ENCODE measurements at places on chromosomes 4 and X.

- no peak for DNase-seq
These were observed 558.2 kb upstream of the DIPK2B start for GRCh38 chrX:45758738-45759397.

GRCh38 chr4:73406548-73406875 lies 2.4 kb downstream of the ALB start:
- no peak for DNase-seq

DNA sequence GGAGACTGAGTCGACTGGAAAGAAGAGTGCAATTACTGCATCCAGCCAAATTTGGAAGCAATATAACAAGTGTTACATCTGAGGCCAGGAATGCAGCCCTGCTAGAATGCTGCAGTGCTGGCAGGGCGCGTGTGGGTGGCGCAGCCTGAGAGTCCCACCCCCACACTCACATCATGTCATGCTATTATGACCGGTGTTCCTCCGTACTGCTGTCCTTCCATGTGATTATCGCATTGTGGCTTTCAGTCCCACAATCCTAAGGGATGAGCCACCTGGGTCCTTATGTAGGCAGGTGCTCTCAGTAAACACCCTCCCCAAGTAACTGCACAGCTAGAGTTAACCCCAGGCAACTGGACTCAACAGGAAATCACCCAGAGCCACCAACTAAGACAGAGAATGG lies 122.6 kb upstream of the CPEB2 start:
- DNase-seq = no peak

DNA sequence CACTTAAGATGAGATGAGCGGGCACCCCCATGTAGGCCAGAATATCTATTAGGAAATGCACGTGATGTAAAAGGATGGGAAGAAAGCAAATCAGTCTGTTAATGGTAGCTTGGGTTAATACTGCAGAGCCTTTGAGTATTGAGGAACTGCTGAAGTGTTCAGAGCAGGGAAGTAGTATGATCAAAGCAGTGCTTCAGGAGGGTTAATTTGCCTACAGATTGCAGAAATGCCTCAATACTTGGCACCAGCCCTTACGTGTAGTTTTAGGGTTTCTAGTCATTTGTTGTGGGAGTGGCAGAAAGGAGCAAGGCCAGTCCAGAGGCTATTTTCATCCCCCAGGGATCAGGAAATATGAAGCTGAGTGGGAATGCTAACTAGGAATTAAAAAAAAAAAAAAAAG lies 19.7 kb downstream of the ZFX start:
- DNase-seq = no peak

GRCh38 chr4:176236946-176237345 lies 32.1 kb downstream of the ASB5 start:
- no peak for DNase-seq

GRCh38 chrX:15594371-15594770 lies 6.4 kb downstream of the ACE2 start:
- DNase-seq = no peak

DNA sequence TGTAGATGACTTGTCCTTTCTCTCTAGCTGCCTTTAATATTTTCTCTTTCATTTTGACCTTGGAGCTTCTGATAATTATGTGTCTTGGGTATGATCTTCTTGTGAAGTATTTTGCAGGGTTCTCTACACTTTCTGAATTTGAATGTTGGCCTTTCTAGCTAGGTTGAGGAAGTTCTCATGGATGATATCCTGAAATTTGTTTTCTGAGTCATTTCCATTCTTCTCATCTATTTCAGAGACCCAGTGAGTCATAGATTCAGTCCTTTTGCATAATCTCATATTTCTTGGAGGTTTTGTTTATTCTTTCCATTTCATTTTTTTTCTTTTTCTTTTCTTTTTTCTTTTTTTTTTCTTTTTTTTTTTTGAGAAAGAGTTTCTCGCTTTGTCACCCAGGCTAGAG lies 585.7 kb upstream of the PABPC4L start:
- no peak for DNase-seq

- no peak for DNase-seq
These were observed 132.7 kb upstream of the MAP3K15 start for GRCh38 chrX:19647731-19648588.

DNA sequence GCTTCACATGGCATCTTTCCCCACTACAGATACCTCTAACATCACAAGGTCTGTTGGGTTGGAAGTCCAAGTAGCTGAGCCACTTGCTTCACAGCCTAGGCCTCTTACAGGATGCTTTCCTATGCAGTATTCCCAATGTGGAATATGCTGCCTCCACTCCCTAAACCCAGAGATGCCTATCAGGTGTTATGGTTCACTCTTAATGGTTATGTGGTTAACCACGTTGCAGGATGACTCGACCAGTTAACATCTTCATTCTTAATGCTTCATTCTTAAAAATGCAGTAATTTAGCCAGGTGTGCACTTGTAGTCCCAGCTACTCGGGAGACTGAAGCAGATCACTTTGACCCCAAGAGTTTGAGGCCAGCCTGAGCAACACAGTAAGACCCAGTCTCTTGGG lies 24.2 kb downstream of the HAUS3 start:
- no peak for DNase-seq

- no peak for DNase-seq
These were observed 560.9 kb downstream of the KCNIP4 start for GRCh38 chr4:21387683-21388082.

GRCh38 chr4:151302432-151302831 lies 23.0 kb downstream of the SH3D19 start:
- no peak for DNase-seq

DNA sequence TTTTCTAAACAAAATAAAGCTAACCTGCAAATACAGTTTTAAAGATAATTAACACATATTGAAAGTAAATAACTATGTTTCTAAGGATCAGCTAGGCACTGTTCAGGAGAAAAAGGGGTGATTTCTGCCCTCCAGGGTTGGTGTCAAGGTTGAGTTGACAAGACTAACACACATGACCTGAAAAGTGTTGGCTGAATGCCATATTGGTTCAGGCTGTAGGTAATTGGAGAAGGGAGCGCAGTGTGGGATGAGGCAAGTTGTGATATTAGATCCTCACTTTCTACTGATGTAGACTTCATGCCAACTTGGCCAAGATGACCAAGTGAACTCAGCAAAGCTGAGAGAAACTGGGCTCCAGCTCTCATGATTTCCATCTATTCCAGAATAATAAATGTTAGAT lies 42.2 kb downstream of the PPM1K start:
- DNase-seq = no peak

DNA sequence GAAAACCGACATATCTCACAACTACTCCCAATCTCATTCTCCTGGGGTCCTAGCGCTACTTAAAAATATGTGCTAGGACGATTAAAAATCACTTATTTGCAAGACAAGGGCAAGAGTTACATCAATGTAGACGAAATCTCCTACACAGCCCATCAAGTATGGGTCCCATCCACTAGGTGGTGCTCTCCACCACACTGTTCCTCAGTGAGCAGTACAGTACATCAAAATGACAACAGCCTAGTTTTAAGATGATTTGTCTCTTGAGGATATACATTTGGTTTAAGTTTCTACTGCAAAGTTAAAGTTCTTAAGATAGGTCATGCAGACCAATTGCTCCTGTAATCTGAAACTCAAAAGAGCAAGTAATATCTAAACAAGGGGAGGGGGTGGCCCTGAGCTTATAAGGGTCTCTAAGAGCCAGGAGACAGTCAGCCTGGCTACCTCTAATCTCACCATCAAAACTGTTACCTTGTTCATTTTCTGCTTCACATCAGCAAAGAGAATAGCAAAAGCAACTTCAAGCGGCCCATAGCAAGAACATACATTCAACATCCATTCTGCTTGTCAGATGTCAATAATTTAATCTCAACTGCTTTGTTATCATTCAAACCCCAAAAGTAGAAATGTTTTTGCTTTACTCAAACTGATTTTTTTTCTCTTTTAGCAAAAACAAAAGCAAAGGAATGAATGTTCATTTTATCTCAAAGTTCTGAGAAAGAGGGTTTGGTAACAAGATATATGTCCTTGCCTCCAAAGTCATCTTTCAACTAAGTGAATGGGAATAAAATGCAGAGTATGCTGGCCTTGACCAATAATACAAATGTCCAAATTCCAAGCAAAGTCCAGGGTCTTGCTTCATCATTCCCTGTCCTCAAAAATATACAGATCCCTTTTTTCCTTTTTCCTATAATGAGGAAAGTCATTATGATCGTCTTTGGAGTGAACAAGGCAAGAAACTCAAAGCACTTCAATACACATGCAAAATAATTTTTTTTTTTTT lies 53.1 kb downstream of the STX18 start:
- DNase-seq = peak; percentile 55

DNA sequence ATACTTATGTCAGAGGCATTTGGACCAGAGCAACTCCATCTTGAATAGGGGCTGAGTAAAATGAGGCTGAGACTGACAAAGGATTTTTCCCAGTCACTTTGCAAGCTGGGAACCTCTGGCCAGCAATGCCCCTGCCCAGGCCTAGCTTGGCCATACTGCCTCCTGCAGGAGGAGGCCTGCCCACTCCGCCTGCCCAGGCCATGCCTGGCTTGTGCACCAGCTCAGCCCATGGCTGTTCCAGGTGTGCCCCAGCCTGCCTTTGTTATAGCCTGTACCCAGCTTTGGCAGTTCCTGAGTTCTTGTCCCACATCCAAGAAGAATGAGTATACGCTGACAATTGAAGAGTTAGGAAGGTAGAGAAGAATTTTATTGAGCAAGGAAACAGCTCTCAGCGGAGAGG lies 176.1 kb downstream of the AASDH start:
- no peak for DNase-seq

GRCh38 chr4:175758050-175759024 lies 53.7 kb downstream of the GPM6A start:
- no peak for DNase-seq

DNA sequence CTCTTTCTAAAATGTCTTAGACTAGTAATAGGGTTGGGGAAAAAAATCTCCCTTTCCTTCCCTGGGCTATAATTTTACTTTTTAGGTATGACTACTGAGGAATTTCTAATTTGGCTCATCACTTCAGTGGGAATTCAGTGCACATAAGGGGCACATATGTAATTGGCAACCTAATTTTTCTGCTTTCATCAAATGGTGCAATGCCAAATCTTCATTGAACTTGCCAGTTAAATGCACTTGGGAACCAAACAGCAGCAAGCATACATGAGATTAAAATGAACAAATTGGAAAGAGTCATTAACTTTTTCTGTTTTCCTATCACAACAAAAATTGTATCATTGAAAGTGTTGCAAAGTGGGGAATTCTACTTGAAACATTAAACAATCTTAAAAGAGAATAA lies 2.9 kb upstream of the CCSER1 start:
- DNase-seq = no peak

DNA sequence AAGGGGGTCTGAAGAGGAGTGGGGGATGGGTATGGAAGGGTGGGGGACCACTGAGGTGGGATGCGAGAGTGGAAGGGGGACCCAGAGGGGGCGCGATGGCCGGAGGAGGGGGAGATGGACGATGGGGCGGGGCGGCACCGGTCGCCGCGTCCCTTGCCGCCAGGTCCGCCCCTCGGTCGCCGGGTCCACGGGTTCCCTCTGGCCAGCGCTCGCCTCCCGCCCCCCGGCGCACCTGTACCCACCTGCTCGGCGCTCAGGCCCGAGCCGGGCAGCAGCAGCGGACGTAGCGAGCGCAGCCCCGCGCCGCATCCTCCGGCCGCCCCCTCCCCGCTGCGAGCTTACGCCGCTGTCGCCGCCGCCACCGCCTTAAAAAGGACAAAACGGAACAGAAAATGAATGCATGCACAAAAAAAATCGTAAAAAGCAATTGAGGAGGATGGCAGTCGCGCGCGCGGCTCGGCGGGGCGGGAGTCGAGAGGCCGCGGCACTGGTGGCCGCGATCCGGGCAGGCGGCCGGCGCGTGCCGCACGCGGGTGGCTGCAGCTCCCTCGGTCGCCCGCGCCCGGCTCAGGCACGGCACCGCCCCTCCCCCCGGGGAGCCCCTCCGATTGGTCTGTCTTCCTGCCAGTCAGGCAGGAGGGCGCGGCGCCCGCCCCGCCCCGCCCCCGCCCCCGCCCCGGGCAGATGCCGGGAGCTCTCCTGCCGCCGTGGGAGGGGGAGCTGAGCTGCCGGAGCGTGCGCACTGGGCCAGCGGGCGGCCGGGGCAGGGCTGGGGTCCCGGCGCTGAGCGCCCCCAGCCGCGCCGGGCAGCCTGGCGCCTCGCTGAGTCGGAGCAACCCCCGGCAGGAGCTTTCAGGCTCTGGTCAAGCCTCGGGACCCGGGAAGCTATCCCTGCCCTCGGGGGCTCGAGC lies at the start of gene JAKMIP1:
Gene JAKMIP1 (minus strand): TSS at position 539 of the 911 bp plus-strand sequence. CDS start 87,699 bp downstream, outside the sequence.
- peak; percentile 77 for DNase-seq

- no peak for DNase-seq
These were observed 57.9 kb downstream of the MND1 start for GRCh38 chr4:153402366-153402765.

- no peak for DNase-seq
These were observed 54.1 kb upstream of the MYOZ2 start for GRCh38 chr4:119081542-119081859.

DNA sequence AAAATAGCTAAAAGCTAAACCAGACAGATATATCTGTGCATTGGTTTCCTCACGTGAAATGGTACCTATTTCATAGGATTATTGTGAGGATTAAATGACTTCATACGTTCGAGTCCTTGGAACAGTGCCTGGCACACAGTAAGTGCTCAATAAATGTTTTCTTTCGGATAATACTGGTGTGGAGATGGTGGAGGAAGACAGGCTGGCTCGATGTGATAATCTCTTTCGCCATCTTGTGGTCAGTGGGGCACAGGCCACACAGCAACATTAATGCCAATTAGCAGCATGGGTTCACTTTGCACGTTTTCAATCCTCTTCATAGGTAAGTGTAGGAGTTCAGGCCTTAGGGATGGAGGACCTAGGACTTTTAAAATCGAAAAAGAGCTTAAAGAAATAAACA lies 9.3 kb downstream of the PAGE4 start:
- no peak for DNase-seq

- DNase-seq = no peak
These were observed 26.2 kb downstream of the MTM1 start for GRCh38 chrX:150594584-150594983.

DNA sequence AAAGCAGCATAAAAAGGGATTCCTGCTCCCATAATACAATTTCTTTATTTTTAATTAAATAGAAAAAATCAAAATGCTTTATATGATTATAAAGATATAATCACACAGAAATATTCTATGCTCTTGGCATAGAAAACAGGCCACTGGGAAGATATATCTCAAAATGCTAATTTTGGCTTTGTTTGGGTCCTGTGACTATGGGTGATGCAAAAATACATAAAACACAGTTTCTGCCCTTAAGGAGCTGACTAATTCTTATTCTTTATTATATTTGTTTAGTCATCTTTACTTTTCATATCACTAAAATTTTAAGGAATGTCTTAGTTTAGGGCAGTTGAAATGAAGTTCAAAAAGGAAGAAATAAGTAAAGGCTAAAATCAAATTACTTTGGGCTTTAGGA lies 7.0 kb upstream of the BMP3 start:
- DNase-seq = no peak

DNA sequence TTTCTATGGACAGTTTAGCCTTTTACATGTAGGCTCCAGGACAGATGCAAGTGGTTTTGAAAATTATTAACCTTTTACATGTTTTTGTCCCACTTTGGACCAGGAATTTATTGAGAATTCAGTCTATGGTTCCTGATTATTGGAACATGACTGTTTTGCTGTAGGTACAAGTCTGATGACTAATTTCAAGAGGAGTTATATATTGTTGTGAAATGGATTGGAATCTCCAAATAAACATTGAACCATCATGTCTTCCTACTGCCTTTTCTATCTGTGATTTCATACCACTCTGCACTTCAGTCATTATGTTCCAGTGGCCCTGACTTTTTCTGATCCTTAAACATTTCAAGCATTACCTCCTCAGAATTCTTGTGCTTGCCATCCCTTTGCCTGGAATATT lies 35.9 kb downstream of the TBC1D19 start:
- DNase-seq = no peak

- DNase-seq = no peak
These were observed 875.2 kb downstream of the RAPGEF2 start for GRCh38 chr4:159977907-159978617.
